ENCODE measurements at places on chromosomes 13 and 19.

- no peak for DNase-seq
Measured at GRCh38 chr19:40147338-40147692, 43.9 kb upstream of the MAP3K10 start.

GRCh38 chr19:17479325-17479791 is 9.0 kb downstream of the SLC27A1 start:
- DNase-seq, result peak; percentile 83

DNA sequence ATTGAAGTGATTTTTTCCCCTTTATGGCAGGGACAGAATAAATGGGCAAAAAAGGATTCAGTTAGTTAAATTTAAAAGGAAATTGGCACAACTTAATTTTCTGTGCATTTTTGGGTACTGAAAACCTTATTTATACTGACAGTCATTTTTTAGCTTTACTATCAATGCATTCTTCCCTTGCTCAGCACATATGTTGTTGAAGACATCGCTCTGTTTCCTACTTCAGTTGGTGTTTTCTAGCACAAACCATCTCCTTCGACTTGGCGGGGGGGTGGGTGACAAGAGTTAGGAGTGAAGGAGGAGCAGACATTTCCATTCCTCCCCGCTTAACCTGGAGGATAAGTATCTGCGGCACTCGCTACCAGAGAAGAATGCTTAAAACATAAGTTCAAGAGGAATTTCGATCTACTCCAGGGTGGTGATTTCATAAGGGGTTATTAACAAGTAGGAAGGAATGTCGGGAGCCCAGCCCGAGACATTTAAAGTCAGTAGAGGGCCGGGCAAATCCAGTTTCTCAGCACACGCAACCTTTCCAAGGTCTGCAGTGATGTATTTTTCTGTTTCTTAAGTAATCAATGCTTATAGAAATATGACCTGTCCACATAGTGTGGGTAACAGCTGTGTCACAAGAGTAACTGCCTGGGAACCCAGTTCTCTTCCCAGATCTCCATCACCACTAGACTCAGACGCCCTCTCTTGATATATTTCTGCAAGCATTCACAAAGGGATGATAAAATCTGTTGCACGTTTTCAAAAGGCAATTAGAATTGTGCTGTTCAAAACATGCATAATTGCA is 525.8 kb downstream of the MYO16 start:
- DNase-seq, result peak; percentile 87

DNA sequence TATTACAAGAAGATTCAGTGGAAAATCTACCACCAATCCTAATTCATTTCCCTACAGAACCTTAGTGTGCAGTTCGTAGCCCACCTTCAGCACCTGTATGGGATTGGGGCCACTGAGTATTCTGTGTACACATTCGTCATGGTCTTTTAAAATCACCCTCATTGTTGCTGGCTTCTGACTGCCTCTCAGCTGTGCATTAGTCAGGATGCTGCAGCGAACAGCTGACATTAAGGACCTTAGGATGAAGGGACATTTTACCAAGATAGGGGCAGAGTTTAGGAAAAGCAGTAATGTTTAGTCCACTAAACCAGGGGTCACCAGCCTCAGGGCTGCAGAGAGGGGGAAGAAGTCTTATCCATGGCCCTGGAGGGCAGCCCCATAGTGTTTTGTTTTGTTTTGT is 176.5 kb downstream of the COL4A1 start:
- DNase-seq, result no peak

DNA sequence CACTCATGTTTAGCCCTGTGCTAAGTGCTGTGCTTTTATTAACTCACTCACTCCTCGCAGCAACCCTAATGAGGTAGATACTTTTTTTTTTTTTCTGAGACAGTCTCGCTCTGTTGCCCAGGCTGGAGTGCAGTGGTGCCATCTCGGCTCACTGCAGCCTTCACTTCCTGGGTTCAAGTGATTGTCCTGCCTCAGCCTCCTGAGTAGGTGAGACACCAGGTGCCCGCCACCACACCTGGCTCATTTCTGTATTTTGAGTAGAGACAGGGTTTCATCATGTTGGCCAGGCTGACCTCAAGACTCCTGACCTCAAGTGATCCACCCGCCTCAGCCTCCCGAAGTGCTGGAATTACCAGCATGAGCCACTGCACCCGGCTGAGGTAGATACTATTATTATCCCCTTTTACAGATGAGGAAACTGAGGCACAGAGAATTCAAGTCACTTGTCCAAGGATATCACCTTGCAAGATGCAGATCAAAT is 2.5 kb downstream of the ITPKC start:
- DNase-seq, result peak; percentile 52

DNA sequence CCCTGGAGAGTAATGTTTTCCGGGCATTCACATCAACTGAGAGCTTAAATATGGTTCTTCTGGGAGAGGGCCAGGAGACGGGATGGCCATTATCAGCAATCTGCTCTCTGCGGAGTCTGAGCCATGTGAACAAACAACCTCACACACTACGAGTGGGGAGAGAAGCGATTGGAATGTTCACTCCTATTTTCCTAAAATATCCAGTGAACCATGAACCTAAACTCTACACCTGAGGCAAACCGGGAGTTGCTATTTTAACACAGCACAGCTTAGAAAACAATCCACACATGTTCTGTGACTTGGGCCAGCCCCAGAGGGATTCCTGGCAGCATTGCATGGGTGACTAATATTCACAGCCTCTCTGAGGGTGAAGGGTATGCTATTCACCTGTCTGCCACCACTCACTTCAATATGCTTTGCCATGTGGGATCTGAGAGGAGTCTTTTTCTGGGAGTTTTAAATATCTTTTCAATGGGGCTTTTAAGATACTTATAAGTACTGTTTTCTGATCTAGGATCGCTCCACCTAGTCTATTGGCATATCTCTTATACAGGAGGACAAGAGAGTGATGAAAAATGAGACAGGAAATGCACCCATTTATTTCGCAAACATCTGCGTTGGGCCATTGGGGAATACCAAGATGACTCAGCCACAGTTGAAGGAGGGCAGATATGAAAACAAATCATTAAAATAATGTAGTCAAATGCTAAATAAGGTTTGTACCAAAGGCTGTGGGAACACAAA is 72.6 kb upstream of the SERP2 start:
- DNase-seq, result peak; percentile 90

GRCh38 chr19:15332311-15332996 is at the start of gene BRD4:
BRD4 (minus strand) TSS chr19:15332539; CDS start chr19:15273099, 59,440 bp downstream.
- no peak for DNase-seq

- DNase-seq, result no peak
Measured at GRCh38 chr19:3798137-3798536, 12.0 kb upstream of the MATK start.

DNA sequence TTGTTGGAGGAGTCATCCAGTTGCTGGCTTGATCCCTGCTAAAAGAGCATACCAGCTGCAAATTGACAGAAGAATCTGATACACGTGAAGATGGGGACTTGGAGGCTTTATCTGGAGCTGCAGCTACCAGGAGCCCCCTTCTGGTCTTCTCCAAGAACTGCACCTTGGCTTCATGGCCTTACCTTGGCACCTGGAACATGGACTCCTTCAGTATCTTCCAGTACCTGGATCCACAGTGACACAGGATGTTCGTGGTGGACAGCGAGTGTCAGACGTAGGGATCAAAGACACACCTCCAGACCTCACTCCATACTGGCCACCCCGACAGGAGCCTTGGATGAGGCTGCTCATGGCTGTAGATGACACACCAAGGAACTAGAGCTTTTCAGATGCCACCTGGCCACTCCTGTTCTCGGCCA is 9.9 kb upstream of the ACSBG2 start:
- DNase-seq, result peak; percentile 72

DNA sequence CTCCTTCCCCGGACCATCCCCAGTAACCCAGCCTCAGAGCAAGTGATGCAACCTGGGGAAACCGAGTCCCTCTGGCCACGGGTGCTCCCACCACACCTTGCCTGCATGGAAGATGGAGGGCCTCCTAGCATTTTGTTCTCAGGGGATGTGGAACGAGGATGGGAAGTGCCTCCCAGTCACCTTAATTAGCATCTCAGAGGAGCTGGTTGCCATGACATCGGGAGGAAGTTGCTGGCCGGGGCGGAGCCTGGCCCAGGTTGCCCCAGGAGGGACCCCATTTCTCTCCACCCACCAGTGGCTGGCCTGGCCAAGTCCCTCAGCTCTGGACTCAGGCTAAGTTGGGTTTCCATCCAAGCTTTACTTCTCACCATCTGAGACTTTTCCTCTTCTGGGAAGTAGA is 24.1 kb upstream of the PTPRS start:
- DNase-seq, result no peak

DNA sequence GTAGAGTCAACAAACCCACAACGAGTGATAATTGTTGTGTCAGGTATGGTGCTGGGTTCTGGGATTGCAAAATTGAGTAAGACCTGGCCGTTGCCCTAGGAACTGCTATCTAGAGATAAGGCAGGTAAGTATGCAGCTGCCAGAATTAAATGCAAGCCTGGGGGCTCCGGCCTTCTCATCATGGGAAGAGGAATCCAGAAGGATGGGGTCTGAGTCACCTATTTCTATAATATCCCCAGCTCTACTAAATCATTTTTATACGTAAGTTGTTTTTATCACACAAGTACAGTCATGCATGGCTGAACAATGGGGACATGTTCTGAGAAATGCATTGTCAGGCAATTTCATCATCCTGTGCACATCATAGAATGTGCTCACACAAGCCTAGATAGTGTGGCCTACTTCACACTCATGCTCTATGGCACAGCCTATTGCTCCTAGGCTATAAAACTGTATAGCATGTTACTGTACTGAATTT is 203.0 kb downstream of the KLF5 start:
- peak; percentile 65 for DNase-seq
